ENCODE measurements at places on chromosomes 3 and 15.

GRCh38 chr3:180980611-180981010, 8.9 kb downstream of the DNAJC19 start:
- DNase-seq = no peak
- no peaks in the 10 kb centered on the region for H3K27me3 ChIP-seq
- H3K4me1 ChIP-seq = no peaks in the 10 kb centered on the region
- H3K4me3 ChIP-seq = no peak overlapping the region
- H3K36me3 ChIP-seq = peaks cover 7% of the 10 kb centered on the region
- H3K27ac ChIP-seq = no peak overlapping the region

- no peak overlapping the region for H3K27ac ChIP-seq
- H3K27me3 ChIP-seq = no peaks in the 10 kb centered on the region
Measured at GRCh38 chr3:182399978-182400737, 393.1 kb upstream of the ATP11B start.

- DNase-seq = peak; percentile 9
- H3K27me3 ChIP-seq = no peaks in the 10 kb centered on the region
- H3K4me3 ChIP-seq = no peak overlapping the region
- no peaks in the 10 kb centered on the region for H3K36me3 ChIP-seq
Measured at GRCh38 chr3:42229942-42230688, 35.9 kb downstream of the CCK start.

DNA sequence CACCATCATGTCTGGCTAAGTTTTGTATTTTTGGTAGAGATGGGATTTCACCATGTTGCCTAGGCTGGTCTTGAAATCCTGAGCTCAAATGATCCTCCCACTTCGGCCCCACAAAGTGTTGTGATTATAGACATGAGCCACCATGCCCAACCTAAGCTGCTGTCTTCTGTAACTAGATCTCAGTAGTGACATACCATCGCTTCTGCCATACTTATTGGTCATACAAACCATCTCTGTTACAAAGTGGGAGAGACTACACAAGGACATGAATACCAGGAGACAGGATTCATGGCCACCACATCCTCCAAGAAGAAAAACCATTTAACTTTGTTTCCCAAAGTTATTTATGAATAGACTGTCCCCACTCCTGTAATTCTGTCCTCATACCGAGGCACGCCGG, 81.3 kb downstream of the SMAD6 start:
- H3K27me3 ChIP-seq = no peaks in the 10 kb centered on the region
- H3K36me3 ChIP-seq = peaks cover 7% of the 10 kb centered on the region
- DNase-seq = no peak
- peaks cover 23% of the 10 kb centered on the region for H3K4me1 ChIP-seq
- H3K27ac ChIP-seq = no peak overlapping the region

- no peak for DNase-seq
- H3K36me3 ChIP-seq = no peaks in the 10 kb centered on the region
- no peaks in the 10 kb centered on the region for H3K27me3 ChIP-seq
- H3K4me1 ChIP-seq = no peaks in the 10 kb centered on the region
Measured at GRCh38 chr15:77886805-77887448, 190.6 kb downstream of the TBC1D2B start.

DNA sequence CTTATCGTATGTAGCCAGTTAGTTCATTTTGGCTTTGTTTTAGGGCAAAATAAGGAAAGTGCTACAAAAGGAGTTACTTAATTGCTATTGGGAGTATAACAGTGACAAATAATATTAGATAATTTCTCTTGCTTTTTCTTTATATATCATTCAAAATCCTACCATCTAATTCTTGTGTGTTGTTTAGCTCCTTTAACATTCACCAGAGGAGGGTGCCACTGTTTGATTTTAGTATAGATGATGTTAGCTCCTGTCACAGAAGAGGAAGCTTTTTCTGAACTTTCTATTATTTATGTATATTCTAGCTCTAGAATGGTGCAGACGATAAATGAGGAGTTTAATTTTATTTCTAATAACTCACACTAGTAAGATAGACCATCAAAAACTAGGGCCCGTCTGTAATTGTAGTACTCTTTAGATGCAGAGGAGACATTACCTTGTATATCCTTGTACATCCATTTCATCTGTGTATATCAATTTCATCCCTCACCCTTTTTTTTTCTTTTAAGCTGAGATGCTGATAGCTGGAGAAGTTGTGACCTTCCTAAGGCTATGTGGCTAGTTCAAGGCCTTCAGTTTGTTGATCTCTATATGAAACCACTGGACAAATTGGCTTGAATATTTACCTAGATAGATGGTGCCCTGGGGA, 3.0 kb downstream of the PPM1L start:
- H3K4me3 ChIP-seq = no peak overlapping the region
- no peak overlapping the region for H3K27ac ChIP-seq
- H3K27me3 ChIP-seq = no peaks in the 10 kb centered on the region
- H3K4me1 ChIP-seq = peaks cover 27% of the 10 kb centered on the region

Measured in thyroid gland (tissue), 4 donors.